ENCODE measurements at places on chromosomes 3 and 15. TPM values are rescaled to one million over a fixed set of nuclear protein-coding genes. Genes with fewer than 3 reads are reported as not detected.

DNA sequence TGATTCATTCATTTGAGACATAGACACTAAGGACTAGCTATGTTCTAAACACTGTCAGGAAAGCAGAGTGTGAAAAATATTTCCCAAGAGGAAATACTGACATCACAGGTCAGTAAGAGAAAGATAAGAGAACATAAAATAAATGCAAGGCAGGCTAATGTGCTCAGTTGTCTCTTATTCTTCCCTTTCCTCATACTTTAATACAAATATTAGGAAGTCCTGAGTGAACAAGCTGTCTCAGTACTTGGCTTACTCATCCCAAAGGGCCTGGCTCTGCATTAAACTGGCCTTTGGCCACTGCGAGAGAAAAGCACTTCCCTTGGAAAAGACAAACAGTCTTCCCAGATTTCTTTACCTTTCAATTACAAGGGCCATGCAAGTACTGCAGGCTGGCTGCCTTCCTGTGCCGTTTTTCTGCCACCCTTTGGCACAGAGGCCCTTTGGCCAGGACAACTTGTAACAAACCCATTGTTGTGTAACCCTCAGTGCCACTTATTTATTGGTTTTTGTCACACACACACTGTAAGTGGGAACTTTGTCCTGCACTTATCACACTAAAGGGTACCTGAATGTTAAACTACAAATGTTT lies 31.7 kb downstream of the EDC3 start:
- DNase-seq: no peak
- no peak overlapping the region for H3K4me3 ChIP-seq
- H3K4me1 ChIP-seq: peaks cover 24% of the 10 kb centered on the region
- H3K27me3 ChIP-seq: no peaks in the 10 kb centered on the region

DNA sequence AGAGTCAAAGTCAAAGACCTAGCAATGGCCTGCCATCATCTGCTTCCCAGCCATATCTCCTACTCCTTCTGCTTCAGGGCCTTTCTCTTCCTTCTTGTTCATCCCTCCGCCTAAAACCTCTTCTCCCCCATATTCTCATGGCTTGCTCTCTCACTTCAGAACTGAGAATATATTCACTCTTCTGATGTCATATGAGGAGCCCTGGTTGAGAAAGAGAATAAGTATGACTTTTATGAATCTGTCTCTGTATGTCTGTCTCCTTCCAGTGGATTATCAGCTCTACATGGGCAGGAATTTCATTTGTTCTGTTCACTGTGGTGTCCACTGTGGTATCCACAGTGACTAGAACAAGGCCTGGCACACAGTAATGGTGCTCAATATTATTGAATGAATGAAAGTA lies 11.8 kb downstream of the ZNF592 start:
- H3K27ac ChIP-seq: no peak overlapping the region
- H3K4me1 ChIP-seq: peaks cover 68% of the 10 kb centered on the region
- H3K4me3 ChIP-seq: no peak overlapping the region
- DNase-seq: no peak
- H3K36me3 ChIP-seq: no peaks in the 10 kb centered on the region

HYAL3 gene
- total RNA-seq: 2.7 TPM

- no peak for DNase-seq
- H3K4me1 ChIP-seq: peaks cover 31% of the 10 kb centered on the region
- H3K4me3 ChIP-seq: no peak overlapping the region
- H3K27ac ChIP-seq: no peak overlapping the region
- no peaks in the 10 kb centered on the region for H3K36me3 ChIP-seq
Observed at GRCh38 chr3:107660306-107660976, 137.7 kb downstream of the BBX start.

DNA sequence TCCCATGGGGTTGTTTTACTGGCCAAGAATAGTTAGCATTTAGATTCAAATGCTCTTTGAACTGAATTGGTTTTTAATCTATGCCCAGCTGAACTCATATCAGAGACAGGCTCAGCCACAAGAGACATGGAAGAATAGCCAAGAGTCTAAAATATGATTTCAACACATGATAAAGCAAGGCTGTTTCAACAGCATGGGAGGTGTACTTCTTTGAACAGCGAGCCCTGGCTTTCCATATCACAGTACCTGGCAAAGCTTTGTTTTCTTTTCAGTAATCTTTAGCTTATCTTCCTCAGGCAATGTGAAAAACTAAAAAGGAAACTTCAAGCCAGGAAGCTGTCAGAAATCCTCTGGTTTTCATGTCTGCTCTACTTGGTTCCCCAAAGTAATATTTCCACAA lies 413.6 kb upstream of the ADAMTS9 start:
- no peaks in the 10 kb centered on the region for H3K4me1 ChIP-seq
- DNase-seq: no peak
- no peak overlapping the region for H3K4me3 ChIP-seq
- H3K27me3 ChIP-seq: no peaks in the 10 kb centered on the region
- H3K27ac ChIP-seq: no peak overlapping the region
- no peaks in the 10 kb centered on the region for H3K36me3 ChIP-seq

C3orf18 gene
- 3.2 TPM for total RNA-seq

DNA sequence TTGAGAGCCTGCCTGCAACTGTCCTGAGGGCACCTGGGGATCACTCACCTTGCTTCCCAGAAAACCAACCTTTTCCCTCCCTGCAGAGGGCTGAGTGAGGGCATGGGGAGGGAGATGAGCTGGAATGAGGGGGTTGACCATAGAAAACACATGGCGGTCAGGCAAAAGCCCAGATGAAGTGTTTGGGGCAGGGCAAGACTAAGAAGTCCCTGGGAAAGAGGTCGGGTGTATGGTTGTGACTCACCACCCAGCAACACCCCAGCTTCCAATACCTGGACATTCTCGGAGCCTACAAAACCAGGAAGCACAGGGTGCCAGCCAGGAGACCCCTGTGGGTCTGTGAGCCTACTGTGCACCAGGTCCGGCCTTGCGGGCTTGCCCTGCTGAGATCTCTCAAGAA lies 95.3 kb upstream of the ATP2B2 start:
- H3K4me1 ChIP-seq: peaks cover 9% of the 10 kb centered on the region
- no peaks in the 10 kb centered on the region for H3K36me3 ChIP-seq
- H3K27ac ChIP-seq: no peak overlapping the region
- peak; percentile 54 for DNase-seq
- no peak overlapping the region for H3K4me3 ChIP-seq
- no peaks in the 10 kb centered on the region for H3K27me3 ChIP-seq

- no peak overlapping the region for H3K27ac ChIP-seq
- DNase-seq: no peak
- no peak overlapping the region for H3K4me3 ChIP-seq
- H3K36me3 ChIP-seq: no peaks in the 10 kb centered on the region
Observed at GRCh38 chr15:94247789-94248638, 16.7 kb downstream of the MCTP2 start.
